Bone marrow (tissue), 2 donors: ENCODE measurements at places on chromosomes 7 and 10.

- DNase-seq: no peak
These were observed 33.0 kb downstream of the MAGI2 start for GRCh38 chr7:79420464-79420863.

- no peak for DNase-seq
These were observed 3.4 kb upstream of the SMARCD3 start for GRCh38 chr7:151251689-151252560.

DNA sequence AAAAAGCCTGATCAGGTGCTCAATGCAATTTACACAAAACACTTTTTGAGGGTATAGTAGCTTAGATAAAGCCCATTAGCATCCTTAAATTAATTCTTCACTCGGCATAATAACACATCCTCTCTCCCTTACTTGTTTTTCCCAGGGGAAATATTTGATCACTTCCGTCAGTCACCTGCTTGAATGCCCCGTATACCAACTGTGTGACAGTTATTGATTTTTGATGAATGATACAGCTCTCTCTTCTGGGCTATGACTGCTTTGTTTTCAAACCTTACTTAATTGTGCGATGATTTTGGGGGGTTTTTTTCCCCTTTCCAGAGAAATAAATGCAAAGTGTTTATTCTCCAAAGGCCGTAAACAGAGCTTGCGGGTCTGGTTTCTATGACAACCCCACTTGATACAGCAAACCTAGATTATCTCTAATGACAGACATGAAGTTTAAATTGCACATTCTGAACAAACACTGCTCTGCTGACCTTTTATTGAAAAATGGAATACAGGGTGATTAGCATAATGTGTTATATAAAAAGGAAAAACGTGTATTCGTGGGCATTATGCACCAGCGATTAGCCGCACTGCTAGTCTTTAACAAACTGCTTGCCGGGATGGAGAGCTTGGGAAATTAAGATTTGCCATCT lies 78.4 kb upstream of the NANOS1 start:
- no peak for DNase-seq

- DNase-seq: no peak
These were observed 38.4 kb upstream of the GDF10 start for GRCh38 chr10:47261556-47261955.

- peak; percentile 14 for DNase-seq
These were observed 4.1 kb downstream of the KCNIP2 start for GRCh38 chr10:101839416-101840063.

GRCh38 chr7:158707610-158708009 lies 3.0 kb upstream of the NCAPG2 start:
- DNase-seq: no peak

DNA sequence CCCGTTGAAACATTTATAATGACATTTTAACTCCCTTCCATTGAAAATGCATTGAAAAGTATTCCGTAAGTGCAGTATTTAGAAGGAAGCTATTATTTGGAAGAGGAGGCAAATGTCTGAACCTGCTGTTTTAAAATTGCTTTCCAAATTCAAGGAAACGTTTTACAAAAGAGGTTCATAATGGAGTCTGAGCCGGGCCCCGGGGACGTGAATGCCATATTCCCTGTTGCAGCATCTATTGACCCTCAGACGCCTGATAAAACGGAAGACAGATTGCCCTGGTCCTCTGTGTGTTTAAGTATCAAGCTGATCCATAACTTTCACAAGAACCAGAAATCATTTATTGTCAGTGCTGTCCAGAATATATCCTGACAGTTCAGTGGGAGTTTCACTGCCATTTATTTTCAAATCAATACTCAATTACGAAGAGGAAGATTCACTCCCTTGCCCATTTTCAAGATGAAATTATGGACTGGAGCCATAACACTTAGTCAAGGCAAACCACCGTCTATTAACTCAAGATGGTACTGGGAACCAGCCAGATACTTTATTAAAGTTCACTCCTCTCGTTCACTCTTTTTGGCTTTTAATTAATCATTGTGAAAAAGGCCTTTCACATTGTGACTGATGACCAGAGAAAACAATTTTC lies 435.7 kb upstream of the PFKP start:
- no peak for DNase-seq

GRCh38 chr7:7524121-7524520 lies 11.6 kb downstream of the COL28A1 start:
- DNase-seq: no peak

- DNase-seq: no peak
These were observed 9.2 kb downstream of the ZCCHC24 start for GRCh38 chr10:79436066-79436849.

- DNase-seq: no peak
These were observed 21.8 kb downstream of the UBTD1 start for GRCh38 chr10:97520520-97520919.

DNA sequence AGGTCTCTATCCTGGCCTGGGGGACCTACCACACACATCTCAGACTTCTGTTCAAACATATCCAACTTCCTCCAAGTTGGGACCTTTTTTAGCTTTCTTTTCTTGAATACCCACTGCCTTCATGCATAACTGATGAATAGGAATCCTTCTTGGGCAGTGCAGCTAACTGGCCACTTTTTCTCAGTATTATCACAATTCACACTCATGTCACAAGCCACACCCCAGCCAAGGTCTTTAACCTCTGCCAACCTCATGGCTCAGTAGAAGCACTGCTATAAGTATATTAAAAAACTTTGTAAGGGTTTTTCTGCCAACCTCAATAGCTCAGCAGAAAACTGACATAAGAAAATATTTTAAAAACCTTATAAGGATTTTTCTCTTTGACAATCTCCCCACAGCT lies 44.5 kb downstream of the HHEX start:
- DNase-seq: no peak

DNA sequence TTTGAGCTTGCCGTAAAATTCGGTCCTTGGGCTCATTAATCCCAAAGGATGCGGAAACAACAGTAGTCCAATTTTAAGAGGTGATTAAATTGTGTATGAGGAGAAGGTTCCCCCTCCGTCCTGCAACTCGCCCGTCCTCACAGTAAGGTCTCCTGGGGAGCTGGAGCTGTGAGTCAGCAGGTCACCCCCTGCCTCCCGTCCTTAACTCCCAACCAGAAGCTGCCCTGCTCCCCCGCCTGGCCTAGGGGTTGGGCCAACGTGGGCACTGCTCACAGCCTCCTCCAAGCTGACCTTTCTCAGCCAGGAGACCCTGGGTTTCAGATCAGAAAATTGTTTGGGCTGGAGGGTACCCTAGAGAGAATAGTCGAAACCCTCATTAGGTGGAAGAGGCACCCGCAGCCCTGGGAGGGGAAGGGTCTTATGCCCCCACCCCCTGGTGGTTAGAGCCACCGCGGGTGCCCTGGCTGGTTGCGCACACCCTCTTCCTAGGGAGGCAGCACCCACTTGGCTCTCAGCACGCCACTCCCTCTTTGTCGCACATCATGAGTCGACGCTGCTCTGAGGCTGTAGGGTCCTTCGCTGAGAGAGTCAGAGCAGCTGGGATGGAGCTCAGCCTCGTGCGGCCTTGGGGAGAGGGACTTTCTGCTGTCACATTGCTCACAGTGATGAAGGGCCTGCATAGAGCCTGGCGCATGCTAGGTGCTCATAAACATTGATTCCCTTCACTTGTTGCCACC lies 131.2 kb downstream of the TACC2 start:
- DNase-seq: no peak

GRCh38 chr7:158018098-158018762 lies 569.4 kb downstream of the PTPRN2 start:
- DNase-seq: no peak

GRCh38 chr10:128853537-128853936 lies 613.5 kb upstream of the MGMT start:
- no peak for DNase-seq

DNA sequence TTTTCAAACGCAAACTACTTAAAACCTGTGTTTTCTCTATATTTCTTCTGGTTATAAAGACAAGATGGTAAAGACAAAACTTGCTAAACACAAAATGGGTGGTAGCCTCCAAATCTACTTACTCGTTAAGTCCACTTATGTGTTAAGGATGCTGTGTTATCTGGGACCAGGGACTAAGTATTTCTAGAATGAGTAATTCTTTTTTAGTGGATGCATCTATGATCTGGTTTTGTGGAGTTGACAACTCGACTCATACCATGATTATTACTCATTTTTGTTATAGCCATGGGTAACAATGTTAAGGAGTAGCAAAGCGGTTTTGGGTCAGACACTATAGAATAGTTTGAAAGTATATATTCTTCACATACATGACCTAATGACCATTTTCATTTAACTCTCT lies 239.5 kb upstream of the FOXP2 start:
- DNase-seq: no peak

GRCh38 chr7:142248-142941 lies 50.0 kb upstream of the FAM20C start:
- DNase-seq: no peak

GRCh38 chr7:80699721-80700256 lies 61.3 kb downstream of the CD36 start:
- no peak for DNase-seq

GRCh38 chr7:151712810-151713125 lies 164.1 kb downstream of the PRKAG2 start:
- DNase-seq: no peak

DNA sequence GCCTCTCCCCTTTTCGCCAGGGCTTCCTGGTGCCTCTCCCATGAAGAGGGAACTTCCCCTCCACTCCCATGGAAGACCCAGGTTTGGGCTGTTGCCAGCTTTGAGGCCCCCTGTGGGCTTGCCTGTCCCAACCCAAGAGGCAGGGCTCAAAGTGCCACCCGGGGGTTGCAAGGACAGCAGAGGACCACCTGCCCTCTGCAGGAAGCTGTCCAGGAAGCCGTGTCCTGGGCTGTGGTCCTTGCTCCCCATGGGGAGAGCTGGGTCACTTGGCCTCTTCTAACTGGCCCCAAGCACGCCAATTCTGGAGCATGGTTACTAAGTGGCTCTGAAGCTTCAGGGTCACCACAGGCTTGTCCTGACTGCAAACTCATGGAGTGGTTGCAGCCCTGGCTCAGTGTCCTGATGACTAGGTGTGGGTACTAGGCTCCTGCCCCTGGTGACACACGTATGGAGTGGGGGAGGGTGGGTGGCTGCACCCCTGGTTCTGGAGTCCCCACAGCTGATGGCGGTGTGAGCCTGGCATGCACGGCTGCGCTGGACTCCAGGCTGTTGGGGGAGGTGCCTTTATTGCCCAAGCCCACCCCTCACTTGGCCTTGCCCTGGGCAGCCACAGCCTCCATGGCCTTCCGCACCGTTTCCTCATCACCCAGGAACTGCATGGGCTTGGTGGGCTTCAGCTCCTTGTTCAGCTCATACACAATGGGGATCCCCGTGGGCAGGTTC lies 3.0 kb downstream of the PGAM2 start:
- DNase-seq: no peak

DNA sequence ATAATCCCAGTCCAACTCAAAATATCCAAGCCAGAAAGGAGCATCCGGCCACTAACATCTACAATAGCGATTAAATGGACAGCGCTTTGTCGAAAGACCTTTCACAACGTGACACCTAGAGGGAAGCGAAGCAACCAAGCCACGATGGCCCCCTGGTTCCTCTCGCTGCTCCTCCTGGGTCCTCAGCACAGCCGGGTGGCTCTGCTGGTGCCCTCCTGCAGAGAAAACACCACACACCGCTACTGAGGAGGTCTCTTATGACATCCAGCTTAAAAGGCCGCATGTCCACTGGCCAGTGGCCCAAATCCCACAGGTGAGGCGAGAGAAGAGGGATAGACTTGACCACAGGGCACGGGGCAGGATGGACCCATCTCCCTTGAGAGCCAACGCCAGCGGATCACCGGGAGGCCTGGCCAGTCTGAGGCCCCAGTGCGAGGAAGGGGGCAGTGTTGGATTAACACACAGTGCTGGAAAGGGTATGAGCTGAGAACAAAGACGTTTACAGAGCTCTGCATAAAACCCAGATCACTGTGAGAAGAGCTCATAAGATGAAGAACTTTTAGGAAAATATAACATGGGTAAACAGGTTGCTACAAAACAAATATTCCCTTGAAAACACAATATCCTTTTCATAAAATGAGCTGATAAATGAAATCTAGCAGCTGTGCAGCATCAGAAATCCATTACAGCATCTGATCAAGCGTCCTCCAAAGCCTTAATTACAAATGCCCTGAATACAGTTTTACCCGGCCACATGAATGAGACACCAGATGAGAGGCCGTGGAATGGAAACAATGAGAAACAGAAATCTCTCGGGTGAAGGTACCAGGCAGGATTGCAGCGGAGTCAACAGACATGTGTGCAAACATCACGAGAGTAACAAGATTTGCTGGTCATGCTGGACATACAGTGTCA lies 236.7 kb downstream of the DIP2C start:
- DNase-seq: no peak

GRCh38 chr10:91759581-91759986 lies 38.6 kb upstream of the TNKS2 start:
- DNase-seq: no peak

GRCh38 chr10:73635781-73636180 lies 5.5 kb downstream of the MYOZ1 start:
- DNase-seq: no peak

- peak; percentile 94 for DNase-seq
These were observed 97.7 kb downstream of the SH3PXD2A start for GRCh38 chr10:103757531-103758293.

DNA sequence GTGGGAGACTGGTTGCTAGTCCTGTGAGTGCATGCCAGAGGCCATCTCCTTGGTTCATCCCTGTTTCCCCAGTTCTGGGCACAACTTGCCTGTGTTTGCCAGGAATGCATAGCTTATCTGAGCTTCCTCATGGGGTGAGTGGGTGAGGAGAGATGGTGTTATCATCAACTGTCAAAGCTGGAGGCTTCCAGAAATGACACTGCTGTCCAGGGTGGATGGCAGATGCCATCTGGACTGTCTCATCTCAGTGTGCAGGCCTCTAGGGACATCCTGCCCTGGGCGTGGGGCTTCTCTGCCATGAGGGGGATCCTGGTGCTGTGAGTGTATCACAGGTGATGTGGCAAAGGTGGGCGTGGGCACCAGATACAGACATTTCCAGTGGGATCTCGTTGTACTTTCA lies 328.6 kb downstream of the DPP6 start:
- DNase-seq: no peak

- no peak for DNase-seq
These were observed 63.0 kb downstream of the ZNF438 start for GRCh38 chr10:30968711-30969110.

DNA sequence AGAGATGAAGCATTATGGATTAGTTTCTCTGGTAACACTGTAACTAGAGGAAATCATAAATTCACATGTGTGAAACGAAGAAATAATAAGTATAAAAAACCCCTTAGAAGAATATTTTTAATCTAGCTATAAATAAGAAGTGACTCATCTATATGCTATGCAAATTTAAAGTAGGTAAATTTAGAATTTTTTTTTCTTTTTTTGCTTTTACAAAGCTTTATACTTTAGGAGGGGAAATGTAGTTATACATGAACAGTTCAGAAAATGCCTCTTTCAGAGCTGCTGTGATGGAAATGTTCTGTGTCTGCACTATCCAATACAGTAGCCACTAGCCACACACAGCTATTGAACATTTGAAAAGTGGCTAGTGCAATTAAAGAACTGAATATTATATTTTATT lies 87.3 kb downstream of the REEP3 start:
- DNase-seq: no peak

GRCh38 chr10:49277973-49278372 lies 21.0 kb upstream of the C10orf71 start:
- DNase-seq: peak; percentile 61

- DNase-seq: peak; percentile 12
These were observed 27.4 kb upstream of the PSAP start for GRCh38 chr10:71878327-71879034.

- DNase-seq: no peak
These were observed 25.6 kb downstream of the CDNF start for GRCh38 chr10:14812271-14812670.

GRCh38 chr7:18445483-18445882 lies 50.1 kb upstream of the HDAC9 start:
- DNase-seq: no peak
